Activated T-helper 17 cell treated with anti-CD3 and anti-CD28 coated beads, Interleukin-2, amount 50 U/mL, for 72 hours (primary cell): ENCODE measurements at places on chromosomes 7 and 10. TPM values are rescaled to one million over a fixed set of nuclear protein-coding genes. Genes with fewer than 3 reads are reported as not detected.

IGFBP1 gene
- total RNA-seq, result not detected

PALD1 gene
- total RNA-seq, result 1.4 TPM

- ATAC-seq, result no peak
Observed at GRCh38 chr10:4494551-4494950, 331.5 kb upstream of the AKR1E2 start.

- no peak for ATAC-seq
Observed at GRCh38 chr7:111914291-111914690, 291.9 kb downstream of the DOCK4 start.

GRCh38 chr10:11430421-11431215 lies 180.8 kb downstream of the USP6NL start:
- ATAC-seq, result no peak

DNA sequence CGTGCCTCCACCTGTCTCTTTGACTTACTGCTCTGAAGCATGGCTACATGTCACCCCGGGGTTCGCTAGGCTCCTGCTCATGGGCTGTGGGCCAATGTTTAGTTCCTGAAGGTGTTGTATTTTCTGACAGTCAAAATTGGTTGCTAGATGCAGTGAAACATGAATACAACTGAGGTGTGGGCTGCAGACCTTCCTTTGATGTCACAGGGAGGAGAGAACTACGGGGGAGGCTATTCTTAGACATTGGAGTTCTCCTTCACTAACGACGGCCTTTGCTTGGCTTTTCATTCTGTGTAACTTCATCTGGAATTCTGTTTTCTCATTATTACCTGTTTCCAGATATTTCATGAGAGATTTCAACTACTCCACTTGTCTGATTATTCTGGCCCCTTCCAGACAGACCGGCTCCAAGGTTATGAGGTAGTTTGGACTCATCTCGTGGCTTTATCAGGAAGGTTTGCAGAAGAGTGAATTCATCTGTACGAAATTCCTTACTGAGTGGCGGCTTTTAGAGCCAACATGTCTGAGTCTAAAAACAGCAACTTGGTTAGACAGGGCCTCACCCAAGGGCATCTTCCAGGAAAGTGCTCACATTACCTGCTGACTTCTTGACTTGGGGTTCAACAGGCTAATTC lies 774.7 kb downstream of the SUGCT start:
- ATAC-seq, result no peak

GRCh38 chr10:37812290-37812689 lies 45.1 kb downstream of the ZNF248 start:
- ATAC-seq, result no peak

GRCh38 chr10:72593963-72594362 lies 31.9 kb downstream of the MICU1 start:
- no peak for ATAC-seq

GRCh38 chr10:78749898-78750297 lies 318.9 kb upstream of the ZMIZ1 start:
- peak; percentile 18 for ATAC-seq

DNA sequence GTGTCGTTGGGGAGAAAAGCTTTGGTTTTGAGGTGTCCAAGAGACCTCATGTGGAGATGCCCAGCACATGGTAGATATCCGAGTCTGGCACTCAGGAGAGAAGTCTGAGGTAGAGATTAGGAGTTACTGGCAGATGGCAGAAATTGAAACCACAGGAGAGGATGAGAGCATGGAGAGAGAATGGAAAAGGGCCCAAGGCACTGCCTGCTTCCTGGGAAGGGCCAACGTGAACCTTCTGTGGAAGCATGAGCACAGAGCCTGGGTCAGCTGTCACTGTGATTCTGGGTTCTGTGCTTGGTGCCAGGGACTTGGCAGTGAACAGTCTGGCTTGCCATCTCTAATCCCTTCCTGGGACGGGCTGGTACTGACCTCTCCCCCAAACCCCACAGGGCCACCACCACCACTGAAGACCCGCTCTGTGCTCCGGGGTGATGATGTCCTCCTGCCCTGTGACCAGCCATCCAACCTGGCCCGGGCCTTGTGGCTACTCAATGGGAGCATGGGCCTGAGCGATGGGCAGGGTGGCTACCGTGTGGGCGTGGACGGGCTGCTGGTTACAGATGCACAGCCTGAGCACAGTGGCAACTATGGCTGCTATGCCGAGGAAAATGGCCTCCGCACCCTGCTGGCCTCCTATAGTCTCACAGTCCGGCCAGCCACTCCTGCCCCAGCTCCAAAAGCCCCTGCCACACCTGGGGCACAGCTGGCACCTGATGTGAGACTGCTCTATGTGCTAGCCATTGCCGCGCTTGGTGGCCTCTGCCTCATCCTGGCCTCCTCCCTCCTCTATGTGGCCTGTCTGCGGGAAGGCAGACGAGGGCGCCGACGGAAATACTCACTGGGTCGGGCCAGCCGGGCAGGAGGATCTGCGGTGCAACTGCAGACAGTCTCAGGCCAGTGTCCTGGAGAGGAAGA lies 4.1 kb downstream of the MRPL43 start:
- ATAC-seq, result no peak
